ENCODE measurements at places on chromosomes 7 and 10. TPM values are rescaled to one million over a fixed set of nuclear protein-coding genes. Genes with fewer than 3 reads are reported as not detected.

DNA sequence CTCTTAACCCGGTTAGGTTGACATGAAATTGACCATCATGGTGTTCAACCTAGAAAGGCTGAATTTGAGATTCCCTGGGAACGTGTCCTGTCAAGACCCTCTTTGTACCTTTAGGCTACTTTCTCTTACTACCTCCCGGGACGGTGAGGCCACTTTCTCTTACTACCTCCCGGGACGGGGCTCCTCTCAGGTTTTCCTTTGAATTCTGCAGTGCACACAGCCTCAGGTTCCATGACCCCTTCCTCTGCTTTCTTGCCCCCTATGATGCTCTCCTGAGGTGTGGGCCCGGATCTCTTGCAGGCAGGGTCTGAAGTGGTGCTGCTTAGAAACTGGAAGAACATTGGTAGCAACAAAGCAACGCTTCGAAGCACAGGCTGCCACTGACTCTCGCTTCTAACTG is 155.3 kb downstream of the CAMK1D start:
- H3K4me1 ChIP-seq, result peaks cover 14% of the 10 kb centered on the region
- no peak overlapping the region for H3K4me3 ChIP-seq
- H3K27me3 ChIP-seq, result peaks cover 4% of the 10 kb centered on the region

DNA sequence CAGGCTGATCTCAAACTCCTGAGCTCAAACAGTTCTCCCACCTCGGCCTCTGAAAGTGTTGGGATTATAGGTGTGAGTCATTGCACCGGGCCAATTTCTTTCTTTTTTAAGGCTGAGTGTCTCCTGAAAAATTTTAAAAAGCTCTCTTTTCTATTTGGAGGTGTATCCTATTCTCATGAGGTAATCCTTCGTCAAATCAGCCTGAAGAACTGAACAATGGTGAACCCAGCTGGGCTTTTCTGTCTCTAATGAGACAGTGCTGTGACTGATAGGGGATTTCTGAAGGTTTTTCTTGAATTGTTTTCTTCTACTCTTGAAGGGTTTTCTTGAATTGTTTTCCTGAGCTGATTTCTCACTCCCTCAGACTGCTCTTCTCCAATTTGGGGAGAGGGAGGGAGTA is 30.9 kb upstream of the CALU start:
- no peak for DNase-seq
- H3K27me3 ChIP-seq, result no peaks in the 10 kb centered on the region
- peaks cover 2% of the 10 kb centered on the region for H3K4me1 ChIP-seq
- H3K4me3 ChIP-seq, result no peak overlapping the region
- no peaks in the 10 kb centered on the region for H3K36me3 ChIP-seq

Gene TUBB8
- total RNA-seq, result not detected

- H3K4me1 ChIP-seq, result peaks cover 24% of the 10 kb centered on the region
- peak; percentile 30 for DNase-seq
- H3K27me3 ChIP-seq, result peaks cover 5% of the 10 kb centered on the region
- H3K4me3 ChIP-seq, result no peak overlapping the region
These were observed 31.1 kb upstream of the EZH2 start for GRCh38 chr7:148915211-148915610.

GRCh38 chr10:108632144-108632543 is 1291.2 kb downstream of the XPNPEP1 start:
- H3K27ac ChIP-seq, result no peak overlapping the region
- DNase-seq, result no peak
- no peaks in the 10 kb centered on the region for H3K4me1 ChIP-seq
- H3K36me3 ChIP-seq, result no peaks in the 10 kb centered on the region
- H3K27me3 ChIP-seq, result no peaks in the 10 kb centered on the region
- no peak overlapping the region for H3K4me3 ChIP-seq

DNA sequence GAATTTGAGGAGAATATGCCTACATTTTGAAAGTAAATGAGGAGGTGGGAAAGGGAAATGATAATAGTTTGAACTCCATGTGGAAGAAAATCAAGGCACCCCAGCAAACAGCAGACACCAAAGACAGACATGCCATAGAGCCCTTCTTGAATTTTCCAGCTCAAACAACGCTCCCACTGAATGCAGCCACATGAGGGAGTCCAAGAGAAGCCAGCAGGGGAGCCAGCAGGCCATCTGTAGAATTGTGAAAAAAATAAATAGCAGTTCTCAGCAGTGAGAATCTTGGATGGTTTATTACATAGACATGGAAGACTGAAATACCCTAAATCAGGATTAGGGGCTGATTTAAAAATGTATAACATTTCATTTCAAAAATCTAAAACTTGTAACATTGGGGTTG is 1567.3 kb upstream of the LRRTM3 start:
- H3K27ac ChIP-seq, result no peak overlapping the region
- H3K36me3 ChIP-seq, result no peaks in the 10 kb centered on the region
- H3K27me3 ChIP-seq, result no peaks in the 10 kb centered on the region
- DNase-seq, result no peak
- H3K4me3 ChIP-seq, result no peak overlapping the region
- H3K4me1 ChIP-seq, result no peaks in the 10 kb centered on the region

Gene ABCB4
- total RNA-seq, result not detected

GRCh38 chr10:73088304-73088703 is 8.4 kb downstream of the P4HA1 start:
- peak overlapping the region; percentile 50 for H3K27ac ChIP-seq
- H3K27me3 ChIP-seq, result no peaks in the 10 kb centered on the region
- peaks cover 39% of the 10 kb centered on the region for H3K4me1 ChIP-seq
- H3K4me3 ChIP-seq, result no peak overlapping the region
- H3K36me3 ChIP-seq, result peaks cover 2% of the 10 kb centered on the region
- DNase-seq, result no peak

Gene TCERG1L
- total RNA-seq, result not detected
